ENCODE measurements at places on chromosomes 2 and 18. TPM values are rescaled to one million over a fixed set of nuclear protein-coding genes. Genes with fewer than 3 reads are reported as not detected.

Gene STK36
- 3.6 TPM for polyA plus RNA-seq

Gene VWC2L
- not detected for polyA plus RNA-seq

Gene ANKRD29
- not detected for polyA plus RNA-seq

Gene KYNU
- polyA plus RNA-seq = 0.18 TPM

Gene GPR45
- not detected for polyA plus RNA-seq

Gene MAPRE3
- polyA plus RNA-seq = 1.5 TPM

Gene SPHKAP
- not detected for polyA plus RNA-seq

Gene GRB14
- polyA plus RNA-seq = not detected

Gene GTF3C2
- 31.3 TPM for polyA plus RNA-seq

Gene CCDC68
- polyA plus RNA-seq = not detected

Gene C2orf72
- polyA plus RNA-seq = not detected

Gene SERPINB12
- not detected for polyA plus RNA-seq

Gene GDF7
- 0.05 TPM for polyA plus RNA-seq

Gene RETREG2
- polyA plus RNA-seq = 64.3 TPM

Gene STARD7
- polyA plus RNA-seq = 137 TPM

Gene LIPG
- polyA plus RNA-seq = not detected

Gene LMAN2L
- 20.9 TPM for polyA plus RNA-seq

Gene GNLY
- polyA plus RNA-seq = 35.6 TPM

Gene FLACC1
- polyA plus RNA-seq = 1.9 TPM

Gene SERPINB4
- not detected for polyA plus RNA-seq

Gene IL1RL1
- polyA plus RNA-seq = not detected

Gene OLA1
- 77.4 TPM for polyA plus RNA-seq

Gene SKOR2
- polyA plus RNA-seq = not detected

Gene RESP18
- polyA plus RNA-seq = not detected

Gene DTNB
- polyA plus RNA-seq = 18.4 TPM

Gene KCNF1
- polyA plus RNA-seq = not detected

Gene EMILIN2
- 1.1 TPM for polyA plus RNA-seq

Gene ITPRIPL1
- polyA plus RNA-seq = 0.47 TPM

Gene TIMM21
- 15.9 TPM for polyA plus RNA-seq

Gene NYAP2
- polyA plus RNA-seq = not detected

Gene CHRNA1
- polyA plus RNA-seq = not detected

Gene TMEFF2
- not detected for polyA plus RNA-seq

Gene OBSL1
- not detected for polyA plus RNA-seq

Gene PPIG
- 88.2 TPM for polyA plus RNA-seq

Gene GNAL
- 0.06 TPM for polyA plus RNA-seq

Gene NTSR2
- polyA plus RNA-seq = not detected

Gene COL3A1
- not detected for polyA plus RNA-seq

Gene CNDP1
- polyA plus RNA-seq = not detected

Measured in naive thymus-derived CD8-positive, alpha-beta T cell (primary cell).